ENCODE measurements at places on chromosomes 12 and 14. TPM values are rescaled to one million over a fixed set of nuclear protein-coding genes. Genes with fewer than 3 reads are reported as not detected.

The HAL gene
- polyA plus RNA-seq: not detected

The TOMM20L gene
- not detected for polyA plus RNA-seq

The MYH6 gene
- polyA plus RNA-seq: not detected

The KLRC2 gene
- polyA plus RNA-seq: 0.76 TPM

The TMEM121 gene
- 4.4 TPM for polyA plus RNA-seq

The HNF1A gene
- polyA plus RNA-seq: not detected

All from naive thymus-derived CD8-positive, alpha-beta T cell (primary cell).